ENCODE measurements at places on chromosomes 1 and 21.

- no peak for DNase-seq
Measured at GRCh38 chr1:985126-985525, 3.2 kb upstream of the PERM1 start.

- no peak for DNase-seq
Measured at GRCh38 chr21:19420565-19420964, 1017.0 kb upstream of the TMPRSS15 start.

DNA sequence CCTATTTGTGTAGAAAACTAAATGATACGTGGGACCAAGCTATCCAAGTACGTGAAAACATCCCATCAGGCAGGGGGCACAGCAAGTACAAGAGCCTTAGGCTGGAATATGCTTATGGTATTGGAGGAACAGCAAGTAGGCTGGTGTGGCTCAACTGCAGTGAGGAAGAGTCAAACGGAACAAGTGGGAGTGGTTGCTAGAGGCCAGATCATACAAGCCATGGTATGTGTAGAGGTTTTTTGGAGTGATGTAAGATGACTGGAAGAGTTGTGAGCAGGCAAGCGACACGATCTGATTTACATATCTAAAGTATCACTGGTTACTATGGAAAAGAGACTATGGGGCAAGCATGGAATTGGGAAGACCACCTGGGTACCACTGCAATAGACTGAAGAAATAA, 27.8 kb downstream of the ELK4 start:
- no peak for DNase-seq

- no peak for DNase-seq
Measured at GRCh38 chr1:170205301-170205700, 59.5 kb downstream of the NTMT2 start.

- peak; percentile 54 for DNase-seq
Measured at GRCh38 chr21:33402001-33402979, 923 bp upstream of the IFNGR2 start.

DNA sequence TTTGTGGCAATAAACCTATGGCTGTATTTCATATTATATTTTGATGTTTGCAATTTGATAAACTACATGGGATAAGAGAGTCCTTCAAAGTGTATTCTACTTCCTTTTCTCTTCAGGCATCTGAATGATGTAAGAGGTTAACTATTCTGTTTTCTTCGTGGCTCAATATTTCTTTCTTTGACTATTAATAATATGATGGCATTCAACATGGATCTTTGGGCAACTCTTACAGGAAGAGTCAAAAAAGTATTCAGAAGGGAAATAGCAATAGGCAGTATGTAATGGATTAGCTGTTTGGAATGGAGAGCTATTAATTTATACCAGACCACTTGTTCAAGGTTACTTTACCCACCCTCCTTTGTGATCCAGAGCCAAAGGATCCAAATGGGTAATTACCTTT, 74.4 kb downstream of the HMCN1 start:
- DNase-seq = no peak

DNA sequence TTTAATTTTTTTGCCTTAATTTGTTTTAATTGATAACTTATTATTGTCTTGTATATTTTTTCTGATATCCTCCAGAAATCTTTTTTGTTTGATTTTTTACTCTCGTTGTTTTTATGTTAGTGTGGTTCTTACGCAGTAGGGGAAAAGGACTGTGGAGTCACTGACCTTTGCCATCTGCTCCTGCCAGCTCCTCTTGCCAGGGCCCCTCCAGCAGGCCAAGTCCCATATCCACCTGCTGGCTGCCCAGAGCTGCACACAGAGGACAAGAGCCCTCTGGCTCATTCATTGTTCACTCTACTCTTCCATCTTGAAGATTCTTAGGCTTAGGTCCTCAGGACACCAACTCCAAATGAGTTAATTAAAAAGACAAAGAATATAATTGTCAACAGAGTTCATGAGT, 316.4 kb upstream of the DUSP10 start:
- DNase-seq = no peak

GRCh38 chr1:170665629-170666028, 1.7 kb downstream of the PRRX1 start:
- DNase-seq = no peak

GRCh38 chr1:70890408-70890807, 157.2 kb downstream of the PTGER3 start:
- no peak for DNase-seq

DNA sequence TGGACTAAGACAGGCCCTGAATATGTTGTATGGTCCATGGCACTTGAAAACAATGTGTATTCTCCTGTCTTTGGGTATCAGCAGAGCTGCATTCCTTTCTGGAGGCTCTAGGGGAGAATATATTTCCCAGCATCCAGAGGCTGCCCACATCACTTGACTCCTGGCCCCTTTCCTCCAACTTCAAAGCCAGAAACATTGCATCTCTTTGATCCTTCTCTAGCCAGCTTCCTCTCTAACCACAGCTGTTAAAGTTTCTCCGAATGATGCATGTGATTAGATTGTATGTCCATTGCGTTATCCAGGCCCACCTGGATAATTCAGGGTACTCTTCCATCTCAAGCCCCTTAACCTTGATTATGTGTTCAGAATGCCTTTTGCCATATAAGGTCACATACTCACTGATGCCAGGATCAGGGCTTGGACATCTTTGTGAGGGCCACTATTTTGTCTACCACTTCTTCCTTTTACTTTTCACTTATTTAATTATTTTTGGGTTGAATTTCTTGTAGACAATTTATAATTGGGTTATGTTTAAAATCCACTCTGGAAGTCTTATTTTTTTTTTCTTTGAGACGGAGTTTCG, 5.3 kb downstream of the CHD1L start:
- DNase-seq = no peak

GRCh38 chr1:71522721-71523120, 441.9 kb upstream of the ZRANB2 start:
- DNase-seq = no peak

- no peak for DNase-seq
Measured at GRCh38 chr1:33844166-33844565, 19.7 kb upstream of the HMGB4 start.

DNA sequence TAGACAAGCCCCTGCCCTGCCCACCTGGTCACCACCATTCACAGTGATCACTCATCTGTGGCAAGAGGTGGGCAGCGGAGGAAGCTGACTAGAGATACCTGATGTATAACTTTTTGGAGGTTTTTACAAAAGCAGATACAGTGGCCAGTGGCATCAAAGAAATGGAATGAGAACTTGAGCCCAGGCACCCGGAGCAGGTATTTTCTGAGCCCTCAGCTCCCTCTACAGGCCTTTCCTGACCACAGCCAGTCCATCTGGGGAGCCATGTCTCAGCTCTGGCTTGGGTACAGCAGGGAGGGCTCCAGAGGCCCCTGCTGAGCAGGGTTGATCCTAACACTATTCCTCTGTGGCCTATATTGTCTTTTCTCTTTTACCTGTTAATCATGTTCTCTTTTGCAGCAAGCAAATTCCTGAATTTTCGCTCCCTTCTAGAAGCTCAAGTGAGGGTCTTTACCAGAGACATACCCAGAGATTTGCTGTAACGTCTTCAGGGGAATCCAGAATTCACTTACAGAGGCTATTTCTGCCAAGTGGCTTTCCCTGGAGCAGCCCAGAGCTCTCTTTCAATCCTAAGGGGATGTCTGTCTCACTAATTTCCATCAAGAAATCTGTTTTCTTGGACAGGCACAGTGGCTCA, 27.3 kb downstream of the GPR157 start:
- no peak for DNase-seq

DNA sequence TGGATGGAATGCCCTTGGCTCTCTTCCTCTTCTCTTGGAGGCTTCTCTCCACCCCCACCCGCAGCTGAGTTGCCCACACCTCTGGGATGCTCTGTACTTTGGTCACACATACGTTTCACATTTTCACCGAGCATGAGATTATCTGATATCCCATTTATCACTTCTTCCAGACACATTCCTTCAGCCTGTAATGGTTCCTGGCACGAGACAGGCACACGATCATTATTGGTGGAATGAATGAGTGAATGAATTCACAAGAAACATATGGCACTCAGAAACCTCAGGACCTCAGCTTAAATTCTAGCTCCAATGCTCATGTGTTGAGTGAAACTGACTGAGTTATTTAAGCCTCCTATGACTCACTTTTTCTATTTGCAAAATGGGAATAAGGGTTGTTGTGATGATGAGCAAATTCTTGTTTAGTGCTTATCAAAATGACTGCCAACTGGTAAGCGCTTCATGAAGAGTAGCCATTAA, 242.7 kb upstream of the JUN start:
- DNase-seq = no peak

DNA sequence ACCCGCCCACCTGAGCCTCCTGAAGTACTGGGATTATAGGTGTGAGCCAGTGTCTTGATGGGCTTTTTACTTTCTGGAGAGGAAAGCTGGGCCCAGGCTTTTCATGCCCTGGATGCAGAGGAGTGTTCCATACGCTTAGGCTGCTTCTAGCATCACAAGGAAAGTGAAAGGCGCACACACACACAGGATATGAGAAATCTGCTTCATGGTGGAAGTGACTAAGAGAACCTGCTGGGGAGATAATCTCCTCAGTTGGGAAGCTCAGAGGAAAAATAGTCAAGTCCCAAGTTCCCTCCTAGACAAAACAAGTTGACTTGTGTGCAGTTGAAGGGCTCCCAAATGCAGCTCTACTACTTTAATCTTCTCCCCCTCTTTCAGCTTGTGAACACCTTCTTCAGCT, 2.2 kb downstream of the NUDC start:
- no peak for DNase-seq

DNA sequence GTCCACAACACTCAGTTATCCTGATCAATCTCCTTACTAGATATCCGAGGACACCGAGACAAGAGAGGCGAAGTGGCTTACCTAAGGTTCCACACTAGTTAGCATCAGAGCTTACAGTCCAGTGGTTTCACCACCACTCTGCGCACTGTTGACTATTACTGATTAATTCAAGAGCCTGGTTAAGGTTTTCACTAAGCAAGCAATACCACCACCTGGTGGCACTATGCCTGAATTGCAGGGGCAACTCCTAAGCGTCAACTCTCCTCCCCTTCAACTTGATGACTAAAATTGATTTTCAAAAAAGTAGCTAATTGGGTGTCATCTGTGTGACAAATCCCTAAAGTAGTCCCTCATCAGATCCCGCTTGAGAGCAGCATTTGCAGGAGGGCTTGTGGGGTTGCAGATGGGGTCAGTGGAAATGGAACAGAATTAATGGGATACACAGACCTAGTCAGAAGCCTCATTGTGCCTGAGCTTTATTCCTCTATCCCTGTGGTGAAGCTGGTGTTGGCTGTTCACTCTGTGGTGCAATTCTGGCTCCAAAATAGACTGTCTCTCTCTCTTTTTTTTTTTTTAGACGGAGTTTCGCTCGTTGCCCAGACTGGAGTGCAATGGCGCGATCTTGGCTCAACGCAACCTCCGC, 9.1 kb downstream of the TTC22 start:
- DNase-seq = no peak

DNA sequence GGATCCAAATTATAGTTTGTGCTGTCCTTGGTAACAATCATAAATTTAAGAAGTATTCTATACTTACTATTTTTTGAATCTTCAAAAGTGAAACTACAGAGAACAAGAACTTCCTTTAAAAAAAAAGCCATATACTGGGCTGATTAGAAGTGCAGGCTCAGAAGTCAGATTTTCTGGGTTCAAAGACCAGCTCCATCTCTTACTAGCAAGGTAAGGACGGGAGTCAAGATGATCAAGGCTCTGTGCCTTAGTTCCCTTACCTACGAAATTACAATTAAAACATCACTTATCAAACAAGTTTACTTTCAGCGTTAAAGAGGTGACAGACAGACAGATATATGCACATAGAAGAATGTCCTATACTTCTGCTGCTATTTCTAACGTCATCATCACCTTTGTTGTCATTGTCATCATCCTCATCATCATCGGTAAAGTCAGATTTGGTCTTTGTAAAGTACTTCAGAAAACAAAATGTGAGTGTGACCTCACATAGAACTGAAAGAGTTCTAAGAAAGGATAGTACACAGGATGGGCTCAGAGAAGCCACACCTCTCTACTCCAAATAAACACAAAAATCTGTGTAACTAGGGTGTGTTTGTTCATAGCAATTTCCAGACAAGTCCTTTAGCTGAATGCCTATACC, 178.7 kb downstream of the VAV3 start:
- no peak for DNase-seq

GRCh38 chr1:230568008-230568407, 74.3 kb upstream of the COG2 start:
- peak; percentile 71 for DNase-seq

GRCh38 chr1:113678159-113678469, 81.2 kb downstream of the PHTF1 start:
- DNase-seq = no peak

- no peak for DNase-seq
Measured at GRCh38 chr1:222346955-222347354, 200.9 kb downstream of the HHIPL2 start.

DNA sequence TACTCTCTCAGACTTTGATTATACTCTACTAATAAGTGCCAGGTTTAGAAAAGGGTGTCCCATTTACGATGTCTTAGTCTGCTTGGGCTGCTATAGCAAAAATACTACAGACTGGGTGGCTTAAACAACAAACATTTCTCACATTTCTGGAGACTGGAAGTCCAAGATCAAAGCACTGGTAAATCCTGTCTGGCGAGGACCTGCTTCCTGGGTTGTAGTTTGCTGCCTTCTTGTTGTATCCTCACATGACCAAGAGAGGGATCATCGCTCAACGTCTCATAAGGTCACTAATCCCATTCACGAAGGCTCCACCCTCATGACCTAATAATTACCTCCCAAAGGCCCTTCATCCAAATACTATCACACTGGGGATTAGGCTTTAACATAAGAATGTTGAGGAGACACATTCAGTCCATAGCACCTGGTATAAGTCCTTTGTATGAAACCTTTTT, 12.0 kb downstream of the PRDX6 start:
- no peak for DNase-seq

DNA sequence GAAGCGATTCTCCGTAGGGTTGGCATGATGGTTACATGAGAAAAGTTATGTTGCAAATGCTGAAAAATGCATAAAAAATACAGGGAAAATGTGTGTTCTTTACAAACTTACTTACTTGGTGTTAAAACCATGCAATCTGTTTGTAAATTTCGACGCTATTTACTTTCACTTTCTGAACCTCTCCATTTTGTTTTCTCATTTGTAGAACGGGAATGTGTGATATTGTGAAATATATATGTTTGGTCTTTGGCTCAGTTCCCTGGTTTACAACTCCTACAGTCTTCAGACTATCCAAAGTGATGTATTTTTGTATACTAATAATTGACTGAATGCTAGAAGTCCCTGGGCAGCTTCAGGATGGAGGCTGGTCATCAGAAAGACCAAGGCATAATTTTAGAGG, 982.3 kb downstream of the ADGRL2 start:
- DNase-seq = no peak
